ENCODE measurements at places on chromosomes 4 and X. TPM values are rescaled to one million over a fixed set of nuclear protein-coding genes. Genes with fewer than 3 reads are reported as not detected.
A peak's percentile ranks its signal among the peaks of the same experiment; 100 is the strongest.

DNA sequence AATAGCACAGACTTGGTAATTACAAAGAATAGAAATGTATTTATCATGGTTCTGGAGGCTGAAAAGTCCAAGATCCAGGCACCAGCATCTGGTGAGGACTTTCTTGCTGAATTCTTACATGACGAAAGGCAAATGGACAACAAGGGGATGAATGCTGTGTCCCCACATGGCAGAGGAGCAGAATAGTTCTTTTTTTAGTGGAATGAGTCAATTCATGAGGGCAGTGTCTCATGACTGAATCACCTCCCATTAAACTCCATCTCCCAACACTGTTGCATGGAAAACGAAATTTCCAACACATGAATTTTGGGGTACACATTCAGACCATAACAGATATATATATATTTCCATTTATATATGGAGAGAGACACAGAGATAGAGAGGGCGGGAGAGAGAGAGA lies 628.3 kb downstream of the TRIML1 start:
- H3K36me3 ChIP-seq = no peaks in the 10 kb centered on the region
- H3K27me3 ChIP-seq = no peaks in the 10 kb centered on the region
- H3K4me1 ChIP-seq = no peaks in the 10 kb centered on the region
- no peak for DNase-seq

DNA sequence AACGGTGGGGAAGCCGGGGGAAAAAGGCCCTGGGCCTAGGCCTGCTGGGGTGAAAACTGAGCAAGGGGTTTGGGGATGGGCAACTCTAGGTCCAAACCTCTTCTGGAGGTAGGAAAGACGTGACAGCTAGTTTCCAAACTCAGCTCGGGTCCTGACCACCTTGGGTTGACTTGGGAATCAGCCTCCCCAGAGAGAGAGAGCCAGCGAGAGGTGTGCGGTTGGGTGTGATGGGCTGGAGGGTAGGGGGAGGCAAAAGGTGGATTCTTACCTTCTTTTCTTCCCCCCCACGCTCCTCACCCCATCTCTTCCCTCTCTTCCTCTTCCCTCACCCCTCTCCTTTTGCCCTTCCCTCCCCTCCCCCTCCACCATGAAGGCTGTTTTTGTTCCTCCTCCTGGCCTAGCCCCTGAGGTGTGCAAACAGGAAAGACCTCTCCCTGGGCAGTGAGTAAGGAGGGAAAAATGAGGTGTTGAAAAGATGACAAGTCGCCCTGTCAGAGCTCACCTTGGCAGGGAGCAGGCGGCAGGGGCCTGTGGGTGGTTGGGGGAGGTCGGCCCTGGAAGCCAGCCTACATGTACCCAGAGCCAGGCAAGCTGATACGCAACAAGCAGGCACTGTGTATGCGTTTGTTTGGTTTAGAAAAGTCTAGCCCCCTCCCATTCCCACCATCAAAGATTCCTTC lies 14.8 kb downstream of the PJA1 start:
- no peaks in the 10 kb centered on the region for H3K4me1 ChIP-seq
- H3K4me3 ChIP-seq = no peak overlapping the region
- no peaks in the 10 kb centered on the region for H3K36me3 ChIP-seq
- no peak overlapping the region for H3K27ac ChIP-seq
- no peak for DNase-seq

- H3K4me1 ChIP-seq = no peaks in the 10 kb centered on the region
- DNase-seq = no peak
- H3K27me3 ChIP-seq = no peaks in the 10 kb centered on the region
- H3K4me3 ChIP-seq = no peak overlapping the region
Observed at GRCh38 chr4:122788935-122789334, 37.7 kb upstream of the FGF2 start.

The SMARCAD1 gene
- total RNA-seq = 22.4 TPM

DNA sequence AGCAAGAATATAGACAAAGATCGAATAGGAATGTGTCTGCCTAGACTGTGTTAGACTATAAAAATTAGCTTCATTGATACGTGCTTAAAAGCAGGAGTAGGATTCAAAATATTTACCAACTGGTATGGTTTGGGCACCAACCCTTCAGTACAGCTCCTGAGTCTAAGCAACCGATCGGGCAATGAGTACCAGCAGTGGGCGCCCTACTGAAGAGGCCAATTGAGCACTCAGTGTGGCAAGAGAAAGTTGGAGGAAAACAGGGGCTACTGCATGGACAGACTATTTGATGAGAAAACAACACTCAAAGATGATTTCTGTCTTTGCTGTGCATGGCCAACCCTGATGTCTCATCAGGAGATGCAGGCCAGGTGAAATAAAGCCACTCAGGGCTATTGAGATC lies 176.0 kb upstream of the NWD2 start:
- no peaks in the 10 kb centered on the region for H3K27me3 ChIP-seq
- no peak for DNase-seq
- H3K36me3 ChIP-seq = no peaks in the 10 kb centered on the region
- no peaks in the 10 kb centered on the region for H3K4me1 ChIP-seq

DNA sequence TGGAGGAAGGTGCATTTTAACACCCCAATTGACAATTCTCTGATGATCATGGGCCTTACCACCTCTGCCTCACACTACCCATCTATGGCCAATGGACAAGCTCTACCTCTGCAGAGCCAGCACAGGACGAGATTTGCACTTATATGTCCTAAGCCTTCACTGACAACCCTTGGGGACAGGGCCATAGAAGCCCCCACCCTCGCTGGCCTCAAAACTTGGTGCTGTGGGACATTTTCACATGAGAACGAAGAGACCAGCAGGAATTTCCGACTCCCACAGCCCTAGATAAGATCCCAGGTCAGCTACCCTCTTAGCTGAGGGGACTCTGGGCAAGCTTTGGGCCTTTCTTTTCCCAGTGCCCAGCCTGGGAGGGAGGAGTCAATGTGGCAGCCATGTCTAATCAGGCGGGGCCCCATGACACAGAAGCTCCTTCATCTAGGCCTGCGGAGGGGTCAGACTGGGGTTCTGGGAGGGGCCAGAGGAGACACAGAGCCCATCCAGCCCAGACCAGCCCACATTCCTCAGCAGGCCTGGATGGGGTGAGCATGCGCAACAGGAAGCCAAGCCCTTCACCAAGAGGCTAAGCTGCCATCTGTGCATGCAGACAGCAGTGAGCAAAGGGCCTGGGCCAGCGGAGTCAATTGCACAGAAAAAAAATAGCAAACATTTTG lies 12.1 kb downstream of the PJA1 start:
- no peak overlapping the region for H3K4me3 ChIP-seq
- no peak overlapping the region for H3K27ac ChIP-seq
- no peak for DNase-seq
- H3K27me3 ChIP-seq = no peaks in the 10 kb centered on the region
- H3K36me3 ChIP-seq = no peaks in the 10 kb centered on the region
- no peaks in the 10 kb centered on the region for H3K4me1 ChIP-seq

DNA sequence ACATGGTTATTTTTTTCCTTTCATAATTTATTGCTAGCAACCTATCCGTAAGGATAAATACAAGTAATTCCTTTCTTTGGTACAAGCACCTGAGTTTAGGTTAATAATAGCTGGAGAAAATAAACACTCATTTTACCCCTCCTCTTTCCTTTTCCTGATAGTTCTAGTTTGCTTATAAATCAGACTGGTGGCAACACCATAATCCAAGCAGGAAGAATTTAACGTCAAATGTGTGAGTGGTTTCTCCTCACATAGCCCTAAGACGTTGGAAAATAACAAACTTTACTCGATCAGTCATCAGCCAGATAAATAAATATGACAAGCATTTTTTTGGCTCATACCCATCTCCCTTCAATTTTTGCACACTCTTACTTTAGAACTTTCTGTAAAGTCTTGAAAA lies 190.3 kb upstream of the FAM241A start:
- no peaks in the 10 kb centered on the region for H3K27me3 ChIP-seq

The GPRIN3 gene
- 2.4 TPM for total RNA-seq

- no peak for DNase-seq
- no peaks in the 10 kb centered on the region for H3K36me3 ChIP-seq
- no peaks in the 10 kb centered on the region for H3K4me1 ChIP-seq
- no peak overlapping the region for H3K4me3 ChIP-seq
- no peaks in the 10 kb centered on the region for H3K27me3 ChIP-seq
- H3K27ac ChIP-seq = no peak overlapping the region
Observed at GRCh38 chrX:9392445-9392844, 72.4 kb upstream of the TBL1X start.

The PPEF2 gene
- total RNA-seq = not detected

GRCh38 chr4:140052050-140052449 lies 101.9 kb downstream of the MAML3 start:
- DNase-seq = peak; percentile 30
- no peaks in the 10 kb centered on the region for H3K36me3 ChIP-seq
- no peak overlapping the region for H3K4me3 ChIP-seq
- H3K27ac ChIP-seq = no peak overlapping the region
- H3K4me1 ChIP-seq = no peaks in the 10 kb centered on the region

The HERC6 gene
- total RNA-seq = 16.0 TPM

The TCEAL7 gene
- 1.4 TPM for total RNA-seq

The LAS1L gene
- total RNA-seq = 23.5 TPM

- H3K27me3 ChIP-seq = no peaks in the 10 kb centered on the region
- no peak overlapping the region for H3K4me3 ChIP-seq
- H3K36me3 ChIP-seq = no peaks in the 10 kb centered on the region
- H3K4me1 ChIP-seq = no peaks in the 10 kb centered on the region
- H3K27ac ChIP-seq = no peak overlapping the region
- DNase-seq = no peak
Observed at GRCh38 chr4:153326513-153326912, 18.0 kb upstream of the MND1 start.

GRCh38 chr4:174318829-174319764 lies 35.4 kb downstream of the CEP44 start:
- H3K36me3 ChIP-seq = no peaks in the 10 kb centered on the region
- H3K27ac ChIP-seq = no peak overlapping the region
- DNase-seq = no peak
- no peaks in the 10 kb centered on the region for H3K4me1 ChIP-seq

- peak; percentile 46 for DNase-seq
- H3K27me3 ChIP-seq = no peaks in the 10 kb centered on the region
- H3K4me1 ChIP-seq = no peaks in the 10 kb centered on the region
Observed at GRCh38 chr4:4672402-4672801, 130.6 kb upstream of the STX18 start.

DNA sequence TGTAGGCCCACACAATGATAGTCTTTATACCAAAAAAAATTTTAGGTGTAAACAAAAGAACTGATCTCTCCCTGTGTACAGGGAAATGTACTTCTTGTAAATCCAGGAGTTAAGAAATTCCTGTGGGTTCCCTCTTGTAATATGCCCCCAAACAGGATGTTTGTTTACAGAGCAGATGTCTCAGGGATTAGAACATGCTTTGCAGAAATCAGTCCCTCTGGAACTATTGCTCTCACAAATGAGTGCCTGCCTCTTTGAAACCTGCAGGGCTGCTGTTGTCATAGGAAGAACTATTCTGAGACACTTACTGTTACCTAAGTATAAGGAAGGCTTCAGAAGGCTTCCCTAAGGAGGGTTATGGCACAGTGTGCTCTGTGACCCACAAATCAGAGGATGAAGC lies 35.6 kb downstream of the PAK3 start:
- DNase-seq = no peak
- H3K36me3 ChIP-seq = no peaks in the 10 kb centered on the region
- no peaks in the 10 kb centered on the region for H3K4me1 ChIP-seq
- no peak overlapping the region for H3K4me3 ChIP-seq
- no peak overlapping the region for H3K27ac ChIP-seq

GRCh38 chr4:122689972-122690371 lies 42.5 kb upstream of the BBS12 start:
- no peaks in the 10 kb centered on the region for H3K36me3 ChIP-seq
- no peak overlapping the region for H3K27ac ChIP-seq
- no peaks in the 10 kb centered on the region for H3K4me1 ChIP-seq
- no peaks in the 10 kb centered on the region for H3K27me3 ChIP-seq

DNA sequence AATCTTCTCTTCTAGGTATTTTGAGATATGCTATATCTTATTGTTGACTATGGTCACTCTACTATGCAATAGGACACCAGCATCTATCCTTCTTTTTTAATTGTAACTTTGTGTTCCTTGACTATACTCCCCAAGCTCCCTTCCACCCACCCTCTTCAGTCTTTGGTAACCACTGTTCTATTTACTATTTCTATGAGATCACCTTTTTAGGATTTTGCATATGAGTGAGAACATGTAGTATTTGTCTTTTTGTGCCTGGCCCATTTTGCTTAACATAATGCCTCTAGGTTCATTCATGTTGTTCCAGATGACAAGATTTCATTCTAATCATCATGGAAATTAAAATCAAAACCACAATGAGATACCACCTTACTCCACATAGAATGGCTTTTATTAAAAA lies 63.3 kb upstream of the BANK1 start:
- H3K27me3 ChIP-seq = no peaks in the 10 kb centered on the region
- H3K36me3 ChIP-seq = no peaks in the 10 kb centered on the region
- H3K4me3 ChIP-seq = no peak overlapping the region
- no peak for DNase-seq
- no peaks in the 10 kb centered on the region for H3K4me1 ChIP-seq
